Skin of body (tissue), 3 donors: ENCODE measurements at places on chromosomes 5 and 9.

DNA sequence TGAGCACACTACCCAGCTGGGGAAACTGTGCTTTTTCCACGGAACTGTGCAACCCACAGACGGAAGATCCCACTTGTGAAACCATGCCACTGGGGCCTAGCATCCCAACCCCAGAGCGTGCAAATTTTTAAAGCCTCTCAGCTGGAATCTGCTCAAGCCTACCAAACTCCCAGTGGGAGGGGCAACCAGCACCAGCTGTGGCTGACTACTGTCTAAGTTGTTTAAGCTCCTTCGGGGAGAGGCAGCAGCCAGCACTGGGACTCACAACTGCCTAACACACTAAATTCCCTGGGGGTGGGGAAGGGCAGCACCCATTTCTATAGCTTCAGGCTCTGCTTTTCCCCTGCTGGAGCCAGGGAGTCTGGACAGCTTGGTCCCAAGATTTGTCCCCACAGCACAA lies 287.6 kb upstream of the MSX2 start:
- no peak for DNase-seq

DNA sequence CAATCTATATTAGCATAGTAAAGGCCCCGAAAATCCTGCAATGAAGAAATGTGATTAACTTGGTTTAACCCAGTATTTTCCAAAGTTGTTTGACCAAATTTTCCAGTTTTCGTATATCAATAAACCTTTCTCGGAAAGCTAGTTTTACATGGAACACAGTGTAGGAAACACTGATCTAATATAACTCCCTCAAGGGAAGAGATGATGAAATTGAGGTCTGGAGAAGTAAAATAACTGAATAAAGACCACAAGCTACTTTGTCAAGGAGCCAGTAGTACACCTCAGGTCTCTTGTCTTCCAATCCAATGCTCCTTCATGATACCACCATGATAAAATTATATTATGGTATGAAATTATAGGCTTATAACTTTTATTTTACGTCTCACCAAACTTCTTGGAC lies 118.1 kb upstream of the TARS1 start:
- DNase-seq: peak; percentile 5

DNA sequence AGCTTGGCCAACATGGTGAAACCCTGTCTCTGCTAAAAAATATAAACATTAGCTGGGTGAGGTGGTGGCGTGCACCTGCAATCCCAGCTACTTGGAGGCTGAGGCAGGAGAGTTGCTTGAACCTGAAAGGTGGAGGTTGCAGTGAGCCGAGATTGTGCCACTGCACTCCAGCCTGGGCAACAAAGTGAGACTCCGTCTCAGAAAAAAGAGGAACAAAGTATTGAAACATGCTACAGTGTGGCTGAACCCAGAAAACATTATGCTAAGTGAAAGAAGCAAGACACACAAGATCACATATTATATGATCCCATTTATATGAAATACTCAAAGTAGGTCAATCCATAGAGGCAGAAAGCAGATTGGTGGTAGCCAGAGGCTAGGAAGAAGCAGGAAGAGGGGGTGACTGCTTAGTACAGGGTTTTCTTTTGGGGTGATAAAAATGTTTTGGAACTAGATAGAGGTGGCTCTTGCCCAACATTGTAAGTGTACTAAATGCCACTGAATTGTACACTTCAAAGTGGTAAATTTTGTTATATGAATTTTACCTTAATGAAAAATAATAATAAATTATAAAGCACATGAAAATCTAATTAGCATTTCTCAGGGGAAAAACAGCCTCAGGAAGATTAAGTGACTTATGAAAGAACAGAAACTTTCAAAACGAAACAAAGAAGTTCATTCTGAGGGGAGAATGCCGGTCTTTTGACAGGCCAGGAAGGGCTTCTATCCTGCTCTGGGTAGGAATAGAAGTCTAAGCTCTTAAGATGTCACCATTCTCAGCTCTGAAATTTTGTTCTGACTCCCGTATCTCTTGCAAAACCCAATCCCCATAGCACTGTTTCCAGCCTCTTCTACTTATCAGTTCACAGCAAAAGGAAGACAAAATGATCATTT lies 161.1 kb upstream of the TBCA start:
- DNase-seq: no peak

GRCh38 chr5:44099643-44100042 lies 289.6 kb downstream of the FGF10 start:
- DNase-seq: no peak

GRCh38 chr9:107749787-107750444 lies 260.3 kb upstream of the KLF4 start:
- peak; percentile 22 for DNase-seq

- DNase-seq: no peak
These were observed 17.4 kb upstream of the ASPN start for GRCh38 chr9:92499701-92500100.

GRCh38 chr5:40834391-40834848 lies 602 bp downstream of the RPL37 start:
- peak; percentile 60 for DNase-seq

DNA sequence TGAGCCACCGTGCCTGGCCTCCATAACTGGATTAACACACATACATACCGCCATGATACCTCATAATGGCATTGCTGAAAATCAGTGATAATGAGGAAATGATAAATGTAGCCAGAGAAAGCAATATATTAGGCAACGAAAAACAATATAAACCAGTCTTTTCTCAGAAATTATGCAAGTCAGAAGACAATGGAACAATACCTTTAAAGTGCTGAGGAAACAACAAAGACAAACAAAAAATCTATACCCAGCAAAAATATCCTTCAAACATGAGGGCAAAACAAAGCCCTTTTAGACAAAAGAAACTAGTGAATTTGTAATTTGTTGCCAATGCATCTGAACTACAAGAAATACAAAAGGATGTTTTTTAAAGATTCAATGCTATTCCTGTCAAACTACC lies 98.2 kb upstream of the TNFAIP8 start:
- no peak for DNase-seq

- DNase-seq: no peak
These were observed 295.6 kb downstream of the IRX2 start for GRCh38 chr5:2455878-2456277.

DNA sequence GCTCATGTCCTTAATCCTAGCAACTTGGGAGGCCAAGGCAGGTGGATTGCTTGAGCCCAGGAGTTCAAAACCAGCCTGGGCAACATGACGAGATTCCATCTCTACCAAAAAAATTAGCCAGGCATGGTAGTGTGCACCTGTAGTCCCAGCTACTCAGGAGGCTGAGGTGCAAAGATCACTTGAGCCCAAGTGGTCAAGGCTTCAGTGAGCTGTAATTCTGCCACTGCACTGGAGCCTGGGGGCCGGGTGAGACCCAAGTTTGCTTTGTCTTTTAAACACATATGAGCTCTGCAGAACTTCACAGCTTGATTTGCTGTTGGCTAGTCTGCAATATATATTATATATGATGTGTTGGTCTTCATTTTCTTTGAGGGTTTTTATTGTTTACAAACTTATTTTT lies 89.8 kb downstream of the UBE2R2 start:
- no peak for DNase-seq

DNA sequence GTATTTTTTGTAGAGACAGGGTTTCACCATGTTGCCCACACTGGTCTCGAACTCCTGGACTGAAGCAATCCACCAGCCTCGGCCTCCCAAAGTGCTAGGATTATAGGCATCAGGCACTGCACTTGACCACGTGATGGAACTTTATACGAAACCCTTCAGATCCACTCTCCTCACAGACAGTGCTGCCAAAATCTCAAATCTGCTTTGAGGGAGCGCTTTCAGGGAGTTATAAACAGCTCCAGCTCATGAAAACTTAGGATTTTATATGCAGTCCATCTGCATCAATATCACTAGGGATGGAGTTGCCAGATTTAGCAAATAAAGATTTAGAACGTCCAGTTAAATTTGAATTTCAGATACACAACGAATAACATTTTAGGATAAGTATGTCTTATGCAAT lies 25.0 kb upstream of the MYO10 start:
- DNase-seq: peak; percentile 66

GRCh38 chr9:10855847-10856246 lies 243.0 kb upstream of the PTPRD start:
- DNase-seq: no peak

DNA sequence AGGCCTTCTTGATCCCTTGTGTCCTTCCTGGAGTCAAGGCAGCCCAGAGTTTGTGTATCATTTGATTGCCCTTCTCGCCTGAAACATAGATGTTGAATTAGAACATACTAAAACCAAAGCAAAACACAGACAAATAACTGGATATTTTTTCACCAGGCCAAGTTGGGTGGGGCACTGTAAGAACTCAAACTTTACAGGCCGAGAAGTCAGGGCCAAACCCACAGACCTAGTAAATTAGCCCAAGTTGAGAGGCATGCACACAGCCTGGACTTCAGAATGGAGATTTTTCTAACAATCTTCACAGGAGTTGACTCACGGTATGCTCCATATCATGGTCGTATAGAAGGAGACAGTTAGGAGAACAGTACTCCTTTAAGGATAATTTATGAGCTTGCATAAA lies 121.7 kb downstream of the PIK3R1 start:
- no peak for DNase-seq

GRCh38 chr5:61178702-61179101 lies 16.4 kb upstream of the SMIM15 start:
- no peak for DNase-seq

- DNase-seq: no peak
These were observed 18.7 kb upstream of the RHOBTB3 start for GRCh38 chr5:95712347-95712958.

DNA sequence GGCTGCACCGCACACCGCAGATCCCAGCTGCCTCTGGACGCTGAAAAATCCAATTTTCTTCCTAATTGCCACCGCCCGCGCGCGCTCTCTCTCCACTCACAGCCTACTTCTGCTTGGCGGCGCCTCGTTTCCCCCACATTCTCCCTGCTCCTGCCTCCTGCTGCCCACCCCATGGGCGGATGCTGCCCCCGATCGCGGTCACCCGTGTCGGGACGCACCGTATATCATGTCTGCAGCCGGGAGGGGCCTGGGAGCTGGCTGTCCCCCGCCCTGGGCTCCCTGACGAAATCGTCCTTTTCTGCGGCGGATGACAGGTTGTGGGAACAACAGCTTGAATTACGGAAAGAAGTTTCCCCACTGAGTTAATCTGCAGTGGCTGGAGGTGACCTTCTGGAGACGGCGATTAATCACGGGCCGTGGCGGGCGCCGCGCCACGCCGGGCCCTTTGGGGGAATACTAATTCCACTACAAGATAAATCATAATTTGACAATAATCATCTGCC lies 36.3 kb upstream of the PSD2 start:
- no peak for DNase-seq

- DNase-seq: no peak
These were observed 69.0 kb downstream of the TJP2 start for GRCh38 chr9:69243116-69243515.

DNA sequence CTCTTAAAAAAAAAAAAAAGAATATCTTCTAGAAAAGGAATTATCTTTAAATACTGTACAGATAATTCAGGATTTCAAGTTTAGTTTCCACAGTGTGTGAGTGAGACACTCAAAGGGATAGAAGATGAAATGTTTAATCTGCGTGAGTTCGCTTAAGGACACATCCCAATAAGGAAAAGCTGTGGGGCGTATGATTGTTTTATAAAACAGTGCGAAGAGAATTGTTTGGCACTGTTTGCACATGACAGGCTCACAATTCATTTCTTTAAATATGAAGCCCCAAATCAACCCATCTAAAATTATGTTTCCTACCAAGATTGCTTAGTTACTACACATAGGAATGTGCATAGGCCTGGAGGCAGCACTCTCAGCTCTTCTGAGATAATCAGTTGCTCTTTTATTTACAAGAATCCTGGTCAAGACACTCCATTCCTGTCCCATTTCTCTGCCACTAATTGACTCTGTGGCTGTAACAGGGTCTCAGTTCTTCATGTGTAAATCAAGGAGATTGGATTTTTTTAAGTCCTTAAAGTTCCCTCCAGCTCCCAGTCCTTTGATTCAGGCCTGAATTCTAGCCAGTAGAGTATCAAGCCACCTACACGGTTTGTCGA lies 60.1 kb downstream of the BHMT start:
- DNase-seq: no peak

DNA sequence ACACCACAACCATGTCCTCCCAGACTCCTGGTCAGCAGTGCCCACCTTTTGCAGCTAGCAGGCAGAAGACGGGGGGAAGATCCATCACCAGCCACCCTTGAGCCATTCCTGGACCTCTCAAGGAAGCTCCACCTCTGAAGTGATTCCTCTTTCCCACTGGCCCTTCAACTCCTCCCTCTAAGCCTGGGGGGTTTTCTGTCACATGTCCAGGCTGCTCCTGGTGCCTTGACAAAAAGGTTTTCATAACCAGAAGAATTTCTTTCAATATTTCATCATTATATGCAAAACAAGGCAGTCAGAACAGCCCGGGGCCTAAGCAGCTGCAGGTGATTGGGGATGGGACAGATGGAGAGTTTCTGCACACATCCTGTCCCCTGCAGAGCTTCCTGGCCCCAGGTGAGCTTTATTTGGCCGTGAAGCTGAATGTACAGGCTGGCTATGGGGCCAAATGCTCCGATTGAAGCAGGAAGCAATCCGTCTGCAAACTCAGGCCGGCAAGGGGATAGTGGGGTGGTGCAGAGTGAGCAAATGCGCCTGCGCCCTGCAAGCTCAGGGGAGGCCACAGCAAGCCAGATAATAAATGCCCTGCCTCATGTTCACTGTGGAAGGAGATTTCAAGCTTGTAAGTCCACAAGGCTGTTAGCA lies 173.5 kb downstream of the C5orf15 start:
- no peak for DNase-seq

GRCh38 chr9:93684161-93684765 lies 107.9 kb downstream of the PHF2 start:
- no peak for DNase-seq

- no peak for DNase-seq
These were observed 4.8 kb upstream of the ACOT12 start for GRCh38 chr5:81398741-81399140.

- DNase-seq: no peak
These were observed 82.2 kb downstream of the DCP2 start for GRCh38 chr5:113058706-113059226.

- no peak for DNase-seq
These were observed 3.6 kb downstream of the HMGCS1 start for GRCh38 chr5:43309637-43310036.

- no peak for DNase-seq
These were observed 1.6 kb downstream of the ECM2 start for GRCh38 chr9:92534204-92534603.

DNA sequence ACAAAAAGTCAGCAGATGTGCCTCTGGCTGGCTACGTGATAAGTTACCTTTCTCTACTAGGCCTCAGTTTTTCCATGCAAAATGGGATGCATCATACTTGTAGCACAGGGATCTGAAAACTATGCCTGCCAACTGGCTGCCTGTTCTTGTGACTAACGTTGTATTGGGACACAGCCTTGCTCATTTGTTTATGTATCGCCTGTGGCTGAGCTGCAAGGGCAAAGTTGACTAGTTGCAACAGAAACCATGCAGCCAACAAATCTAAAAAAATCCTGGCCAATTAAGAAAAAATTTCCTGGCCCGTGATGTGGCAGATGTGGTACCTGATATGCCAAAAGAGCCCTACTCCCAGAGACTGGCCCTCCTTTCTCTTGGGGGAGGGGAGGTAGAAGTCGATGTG lies 131.3 kb downstream of the SEC61B start:
- peak; percentile 18 for DNase-seq
